ENCODE measurements at places on chromosomes 3 and 15.

DNA sequence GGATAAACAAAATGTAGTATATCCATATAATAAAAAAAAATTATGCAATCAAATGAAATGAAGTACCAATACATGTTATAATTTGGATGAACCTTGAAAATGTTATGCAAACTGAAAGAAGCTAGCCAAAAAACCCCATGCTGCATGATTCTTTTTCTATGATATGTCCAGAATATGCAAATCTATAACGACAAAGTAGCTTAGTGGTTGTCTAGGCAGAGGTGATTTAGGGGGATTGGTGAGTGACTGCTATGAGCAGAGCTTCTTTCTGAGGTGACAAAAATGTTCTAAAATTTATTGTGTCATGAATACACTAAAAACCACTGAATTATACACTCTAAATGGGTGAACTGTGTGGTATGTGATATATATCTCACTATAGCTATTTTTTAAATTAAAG is 324.6 kb downstream of the CTNNB1 start:
- DNase-seq: no peak

- DNase-seq: no peak
Observed at GRCh38 chr15:42373936-42374335, 14.6 kb downstream of the CAPN3 start.

DNA sequence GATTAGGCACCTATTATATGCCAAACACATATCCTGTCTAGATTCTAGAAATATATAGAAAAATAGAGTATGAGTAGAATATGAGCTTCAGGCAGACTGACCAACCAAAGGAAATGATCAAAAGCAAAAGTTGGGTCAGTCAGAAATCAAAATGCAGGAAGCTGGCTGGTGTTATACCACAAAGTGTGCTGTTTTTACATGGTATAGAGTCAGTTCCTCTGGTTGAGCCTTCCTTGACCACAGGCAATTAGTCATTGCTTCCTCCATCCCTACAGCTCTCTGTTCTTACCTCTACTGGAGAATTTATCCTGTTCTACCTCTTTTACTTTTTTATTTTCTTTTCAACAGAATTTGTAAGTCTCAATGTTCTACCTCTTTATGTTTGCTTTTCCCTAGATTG is 149.8 kb downstream of the TMCO5A start:
- no peak for DNase-seq

GRCh38 chr3:181956122-181956521 is 244.4 kb downstream of the SOX2 start:
- DNase-seq: no peak

- DNase-seq: no peak
Observed at GRCh38 chr3:14718539-14718938, 43.6 kb downstream of the C3orf20 start.

DNA sequence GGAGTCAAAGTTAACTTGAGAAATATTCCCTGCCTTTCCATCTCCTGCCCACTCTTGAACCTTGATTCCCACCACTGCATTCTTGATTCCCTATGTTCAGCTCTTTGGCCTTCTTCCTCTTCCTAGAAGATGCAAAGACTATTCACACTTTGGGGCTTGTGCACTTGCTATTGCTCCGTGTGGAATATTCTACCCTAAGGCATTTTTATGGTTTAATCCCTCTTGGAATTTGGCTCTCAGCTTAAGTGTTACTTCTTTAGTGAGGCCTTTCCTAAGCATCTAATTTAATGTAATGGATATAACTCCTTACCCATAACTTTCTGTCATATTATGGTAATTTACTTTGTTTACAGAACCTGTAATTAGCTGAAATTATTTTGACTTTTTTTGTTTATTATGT is 318.9 kb upstream of the COL8A1 start:
- DNase-seq: no peak

DNA sequence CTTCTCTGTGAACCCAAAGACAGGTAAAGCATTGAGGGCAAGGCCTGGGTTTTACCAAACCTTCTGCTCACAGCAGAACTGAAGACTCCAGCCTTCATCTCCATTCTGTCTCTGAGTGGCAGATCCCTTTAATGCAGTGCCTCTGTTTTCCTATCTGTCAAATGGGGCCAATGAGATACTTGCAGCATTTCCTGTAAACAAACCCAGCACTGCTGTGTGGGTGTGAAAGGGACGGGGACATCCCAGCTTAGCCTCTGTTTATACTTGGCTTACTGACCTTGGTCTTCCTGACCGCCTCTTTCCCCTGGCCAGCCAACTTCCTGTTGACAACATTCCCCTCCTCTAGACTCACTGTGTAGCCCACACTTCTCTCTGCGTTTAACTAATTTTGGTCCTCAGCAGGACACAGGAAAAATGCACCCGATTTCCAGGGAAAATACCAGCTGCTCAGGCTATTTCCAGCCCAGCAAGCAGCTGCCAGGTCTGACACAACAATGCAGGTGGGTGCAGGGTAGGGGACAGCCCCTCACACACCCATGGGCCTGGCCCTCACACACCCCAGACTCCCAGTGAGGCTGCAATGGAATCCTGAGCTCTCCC is 105.9 kb upstream of the HERC1 start:
- DNase-seq: no peak

- no peak for DNase-seq
Observed at GRCh38 chr15:91865950-91866349, 12.4 kb downstream of the SLCO3A1 start.

DNA sequence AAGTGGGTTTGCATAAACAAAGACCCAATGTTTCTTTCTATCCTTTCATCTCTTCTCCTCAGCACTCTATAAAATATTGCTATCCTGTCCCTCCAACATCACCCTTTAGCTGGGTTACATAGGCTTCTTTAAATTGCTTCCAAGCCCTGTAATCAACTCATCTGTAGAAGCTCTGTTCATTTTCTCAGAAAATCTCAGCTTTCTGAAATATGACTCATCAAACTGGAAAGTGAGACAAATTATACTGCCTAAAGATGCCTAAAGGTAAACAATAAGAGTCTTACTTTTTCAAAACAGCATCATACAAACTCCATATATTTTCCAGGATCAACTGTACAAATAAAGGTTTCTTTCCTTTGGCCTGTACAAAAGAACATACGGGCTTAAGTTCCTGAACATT is 33.8 kb downstream of the EFL1 start:
- no peak for DNase-seq

GRCh38 chr3:87901141-87901540 is 157.7 kb downstream of the CGGBP1 start:
- DNase-seq: no peak

DNA sequence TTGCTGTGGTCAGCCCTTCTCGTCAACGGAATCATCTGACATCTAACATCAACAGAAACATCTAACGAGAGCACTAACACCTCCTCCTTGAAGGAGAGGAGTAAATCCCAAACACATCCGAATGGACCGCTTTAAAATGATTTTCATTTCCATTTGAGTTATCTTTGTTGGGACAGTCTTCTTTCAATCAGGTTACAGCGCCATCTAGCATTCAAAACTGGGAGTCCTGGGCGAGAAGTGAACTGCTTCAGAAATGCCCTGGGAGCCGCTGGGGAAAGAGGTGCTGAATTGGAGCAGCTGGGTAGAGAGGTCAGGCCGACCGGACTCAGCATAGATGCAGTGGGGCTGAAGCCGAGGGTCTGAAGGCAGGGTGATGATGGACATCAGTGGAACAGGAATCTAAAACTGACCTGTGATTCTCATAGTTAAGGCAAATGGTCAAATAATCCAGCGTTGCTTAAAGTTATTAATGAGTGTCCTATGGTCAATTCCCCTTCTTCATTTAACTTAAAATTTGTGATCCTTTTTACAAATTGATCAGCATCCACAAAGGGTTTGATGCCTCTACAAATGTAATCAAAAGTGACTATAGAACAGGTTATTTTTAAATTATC is 170.0 kb upstream of the NDN start:
- DNase-seq: peak; percentile 2

DNA sequence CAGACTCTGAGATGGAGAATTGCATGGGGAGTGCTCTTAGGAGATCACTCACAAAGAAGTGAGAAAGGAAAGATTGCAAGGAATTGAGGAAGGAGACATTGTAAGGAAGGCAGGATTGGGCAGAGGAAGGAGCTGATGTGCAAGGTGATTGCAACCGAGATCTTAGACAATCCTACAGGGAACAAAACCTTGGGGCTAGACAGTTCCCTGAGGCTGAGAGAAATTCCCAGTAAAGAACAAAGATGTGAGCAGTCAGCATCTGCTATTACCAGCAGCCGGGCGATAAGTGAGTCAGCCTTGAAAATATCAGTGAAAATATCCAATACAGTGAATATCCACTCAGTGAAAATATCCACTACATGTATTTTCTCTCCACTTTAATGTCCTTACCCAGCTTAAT is 143.6 kb upstream of the TBC1D5 start:
- DNase-seq: no peak
